HCT116 (cell line): ENCODE measurements at places on chromosomes 4 and X.
A peak's percentile ranks its signal among the peaks of the same experiment; 100 is the strongest.

- DNase-seq: peak; percentile 81
Measured at GRCh38 chr4:127698789-127699200, 31.4 kb upstream of the SLC25A31 start.

DNA sequence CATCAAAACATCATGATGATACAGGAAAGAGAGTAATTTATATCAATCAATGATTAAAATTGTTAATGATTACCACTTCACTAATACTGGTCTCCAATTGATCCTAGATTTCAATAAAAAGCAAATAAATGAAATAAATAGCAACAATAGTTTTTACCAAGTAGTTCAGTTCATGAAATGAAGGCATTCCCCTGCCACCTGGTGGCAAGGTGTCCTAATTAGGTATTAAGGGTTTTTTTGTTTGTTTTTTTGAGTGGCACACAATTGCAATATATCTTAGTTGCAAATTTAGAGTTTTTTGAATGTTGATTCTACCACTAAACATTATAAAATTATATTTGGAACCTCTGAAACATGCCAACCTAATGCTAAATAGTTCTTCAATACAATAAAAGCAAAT lies 157.4 kb upstream of the PDE5A start:
- DNase-seq: peak; percentile 13

DNA sequence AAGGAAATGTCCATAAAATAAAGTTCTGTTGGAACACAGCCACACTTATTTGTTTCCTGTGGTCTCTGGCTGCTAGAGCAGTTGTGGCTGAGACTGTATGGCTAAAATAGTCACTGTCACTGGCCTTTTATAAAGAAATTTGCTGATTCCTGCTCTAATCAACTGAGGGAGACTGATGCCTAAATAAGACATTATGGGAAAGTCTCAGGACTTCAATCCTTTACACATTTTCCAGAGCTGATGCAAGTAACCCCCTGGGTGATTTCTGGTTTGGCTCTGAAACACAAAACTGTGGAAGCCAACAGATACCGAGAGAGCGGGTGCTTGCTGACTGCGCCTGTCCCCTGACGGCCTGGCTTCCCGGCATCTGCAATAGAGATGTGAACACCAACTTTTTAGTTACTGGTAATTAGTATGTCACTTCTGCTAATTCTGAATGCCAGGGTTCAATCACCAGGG lies 64.0 kb downstream of the POLR2B start:
- no peak for DNase-seq

DNA sequence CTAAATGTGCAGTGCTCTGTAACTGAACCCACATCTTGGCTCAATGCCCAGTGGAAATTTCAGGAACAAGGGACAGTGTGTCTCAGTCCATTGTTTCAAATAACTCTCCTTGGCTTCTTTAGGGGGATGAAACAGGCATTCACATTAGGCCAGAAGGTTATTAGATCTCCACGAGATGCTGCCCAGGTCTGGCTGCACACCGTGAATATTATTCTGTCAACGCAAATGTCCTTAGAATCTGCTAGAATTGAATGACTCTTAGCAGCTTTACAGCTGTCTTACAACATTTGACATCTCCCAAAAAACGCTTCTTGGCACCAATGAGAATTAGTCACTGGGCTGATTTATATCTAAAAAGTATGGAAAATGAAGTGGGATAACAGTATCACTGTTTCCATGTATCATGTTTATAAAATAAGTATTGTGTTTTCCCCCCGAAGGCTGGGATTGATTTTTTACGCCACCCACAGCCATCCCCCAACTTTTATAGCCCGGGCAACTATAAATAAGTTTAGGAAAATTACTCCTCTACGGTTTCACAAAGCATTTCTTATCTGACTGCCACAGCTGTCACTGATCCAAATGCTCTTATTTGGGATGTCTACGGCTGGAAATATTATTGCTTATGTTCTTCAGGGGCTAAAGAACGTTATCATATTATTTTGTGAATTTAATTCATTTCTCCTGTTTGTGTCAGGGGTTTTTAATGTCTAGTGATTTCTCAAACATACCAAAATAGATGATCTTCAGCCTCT lies 559.7 kb upstream of the FAT1 start:
- DNase-seq: no peak

GRCh38 chr4:76801621-76802235 lies 96.2 kb downstream of the SOWAHB start:
- no peak for DNase-seq

GRCh38 chr4:15910155-15910940 lies 28.2 kb downstream of the FGFBP1 start:
- no peak for DNase-seq

DNA sequence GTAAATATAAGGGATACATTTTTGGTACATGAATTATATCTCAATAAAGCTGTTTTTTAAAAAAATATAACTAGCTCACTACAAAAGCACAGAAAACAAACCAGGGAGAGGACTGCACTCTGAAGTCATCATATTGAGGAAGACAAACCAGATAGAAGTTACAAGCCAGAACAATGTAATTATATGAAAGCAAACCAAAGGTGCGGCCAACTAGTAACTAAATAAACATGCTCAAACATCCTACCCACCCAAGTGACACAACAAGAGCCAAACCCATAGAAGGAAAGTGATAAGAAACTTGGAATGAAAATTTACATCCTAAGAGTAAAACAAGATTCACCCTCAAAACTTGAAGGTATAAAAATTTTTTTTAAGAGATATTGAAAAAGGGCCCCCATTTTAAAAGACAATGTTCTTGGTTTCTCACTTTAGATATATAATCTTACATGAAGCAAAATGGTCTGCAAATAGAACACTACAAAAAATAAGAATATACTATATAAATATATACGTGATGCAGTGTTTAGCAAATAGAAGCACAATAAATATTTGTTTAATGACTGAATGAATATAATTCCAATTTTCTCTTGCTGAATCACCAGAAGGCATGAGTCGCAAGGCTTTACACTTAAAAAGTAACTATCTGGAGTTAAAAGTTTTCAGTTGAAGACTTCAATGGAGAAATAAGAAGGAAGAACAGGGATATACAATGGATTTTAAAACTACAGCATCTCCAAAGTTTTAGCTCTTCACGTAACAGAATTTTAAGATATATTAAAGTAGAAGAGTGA lies 4.0 kb upstream of the SH3D19 start:
- DNase-seq: no peak

GRCh38 chrX:48890296-48890925 lies 7.2 kb downstream of the TIMM17B start:
- no peak for DNase-seq

DNA sequence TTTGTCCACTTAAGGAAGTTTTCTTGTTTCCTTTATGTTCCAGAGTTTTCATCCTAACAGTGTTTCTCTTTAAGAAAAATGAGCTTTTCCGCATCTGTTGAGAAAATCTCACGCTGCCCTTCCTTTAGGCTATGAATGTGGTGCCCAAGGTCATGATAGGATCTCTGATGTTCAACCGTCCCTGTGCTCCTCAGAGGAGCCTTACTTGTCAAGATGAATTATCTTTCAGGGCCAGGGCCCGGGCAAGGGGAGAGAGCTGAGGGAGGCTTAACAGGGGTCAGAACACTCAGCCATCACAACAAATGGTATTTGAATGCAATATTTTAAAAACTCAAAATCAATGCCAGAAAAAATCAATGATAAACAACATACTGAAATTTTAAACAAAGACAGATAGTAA lies 6.2 kb upstream of the NELFA start:
- DNase-seq: no peak

DNA sequence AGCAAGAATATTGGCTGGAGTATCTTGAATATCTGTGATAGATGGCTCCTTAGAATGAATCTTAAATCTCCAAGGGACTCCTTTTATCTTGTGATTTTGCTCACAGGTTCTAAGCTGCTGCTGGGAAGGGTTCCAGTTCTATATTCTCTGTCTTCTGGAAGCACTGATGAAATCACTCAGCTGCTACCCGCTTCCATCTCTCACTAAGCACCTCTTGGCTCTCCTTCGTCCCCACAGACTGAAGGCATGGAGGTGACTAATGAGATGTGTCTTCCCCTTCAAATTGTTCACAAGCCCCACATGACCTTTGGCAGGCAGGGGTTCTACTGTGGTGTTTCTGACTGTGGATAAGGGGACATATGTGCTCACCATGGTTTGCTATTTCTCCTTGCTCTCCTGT lies 75.9 kb downstream of the C4orf51 start:
- no peak for DNase-seq

DNA sequence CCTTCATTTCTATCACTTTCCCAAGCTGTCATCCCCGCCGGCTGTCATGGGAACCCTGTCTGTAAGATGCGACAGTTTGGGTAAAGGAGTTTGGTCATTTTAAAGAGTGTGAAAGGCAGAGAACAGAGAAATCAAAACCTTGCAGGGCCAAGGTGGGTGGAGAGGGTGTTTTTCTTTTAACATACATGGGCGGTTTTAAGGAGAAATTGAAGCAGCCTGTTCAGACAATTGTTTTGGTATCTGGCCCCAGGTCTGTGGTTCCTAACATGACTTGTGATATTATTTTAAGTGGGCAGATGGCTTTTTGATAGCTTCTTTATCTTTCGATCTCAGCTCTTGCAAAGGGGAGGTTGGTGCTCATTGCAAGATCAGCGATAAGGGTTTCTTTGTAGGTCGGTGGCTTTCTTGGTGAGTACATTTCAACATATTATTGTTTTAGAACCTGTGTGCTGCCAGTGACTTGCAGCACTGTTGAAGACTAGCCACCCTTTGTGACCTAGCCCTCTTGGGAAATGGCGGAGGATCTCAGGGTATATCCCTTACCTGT lies 3.7 kb downstream of the PPP1R3F start:
- DNase-seq: no peak

GRCh38 chr4:136934601-136935000 lies 597.7 kb downstream of the PCDH18 start:
- DNase-seq: no peak

GRCh38 chr4:14659286-14659685 lies 343.0 kb upstream of the CPEB2 start:
- no peak for DNase-seq

- DNase-seq: no peak
Measured at GRCh38 chrX:53239474-53239873, 14.5 kb upstream of the KDM5C start.

DNA sequence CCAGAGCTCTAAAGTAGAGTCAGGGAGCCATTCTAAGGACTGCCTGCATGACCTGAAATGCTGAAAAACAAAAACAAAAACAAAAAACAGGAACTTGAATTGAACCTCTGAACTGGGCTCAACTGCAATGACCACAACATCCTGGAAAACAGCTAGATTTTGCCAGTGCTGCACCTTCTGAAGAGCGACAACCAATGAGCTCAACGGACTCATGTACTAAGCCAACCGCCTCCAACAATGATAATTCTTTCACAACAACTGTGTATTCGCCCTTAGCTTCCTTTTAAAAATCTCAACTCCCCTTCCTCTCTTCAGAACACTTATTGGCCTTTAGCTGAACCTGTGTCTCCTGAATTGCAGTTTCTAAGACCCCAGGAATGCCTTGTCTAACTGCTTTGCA lies 69.8 kb downstream of the HAUS3 start:
- DNase-seq: no peak

DNA sequence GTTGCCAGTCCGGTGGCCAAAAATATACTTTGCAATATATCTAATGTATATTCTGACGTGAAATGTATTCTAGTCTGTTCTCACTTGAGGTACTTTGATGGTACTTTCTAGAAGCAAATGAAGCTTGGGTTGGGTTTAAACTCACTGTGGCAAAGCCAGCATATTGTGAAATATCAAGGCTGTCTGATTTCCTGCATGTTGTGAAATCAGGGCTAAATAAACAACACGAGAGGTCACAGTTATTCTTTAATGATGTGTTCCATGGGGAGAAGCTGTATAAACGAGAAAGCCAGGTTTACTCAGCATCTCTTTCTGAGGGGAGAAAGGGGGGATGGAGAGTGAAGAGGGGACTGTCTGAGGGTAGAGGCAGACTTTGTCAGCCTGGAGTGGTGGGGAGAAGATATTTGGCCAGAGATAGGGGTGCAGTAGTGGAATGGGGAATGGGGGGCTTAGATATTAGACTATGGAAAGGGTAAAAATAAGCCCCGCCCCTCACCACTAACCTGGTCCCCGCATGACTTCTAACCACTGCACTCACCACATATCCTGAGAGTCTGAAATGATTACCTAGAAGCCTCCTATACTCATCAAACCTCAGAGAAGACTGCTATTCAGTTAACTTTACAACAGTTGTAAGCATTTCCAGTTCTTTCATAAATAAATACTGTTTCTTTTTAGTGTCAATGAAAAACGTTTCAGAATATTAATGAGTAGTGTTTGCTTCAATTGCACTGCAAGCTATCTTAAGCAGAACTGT lies 5.9 kb upstream of the SCARB2 start:
- DNase-seq: no peak

DNA sequence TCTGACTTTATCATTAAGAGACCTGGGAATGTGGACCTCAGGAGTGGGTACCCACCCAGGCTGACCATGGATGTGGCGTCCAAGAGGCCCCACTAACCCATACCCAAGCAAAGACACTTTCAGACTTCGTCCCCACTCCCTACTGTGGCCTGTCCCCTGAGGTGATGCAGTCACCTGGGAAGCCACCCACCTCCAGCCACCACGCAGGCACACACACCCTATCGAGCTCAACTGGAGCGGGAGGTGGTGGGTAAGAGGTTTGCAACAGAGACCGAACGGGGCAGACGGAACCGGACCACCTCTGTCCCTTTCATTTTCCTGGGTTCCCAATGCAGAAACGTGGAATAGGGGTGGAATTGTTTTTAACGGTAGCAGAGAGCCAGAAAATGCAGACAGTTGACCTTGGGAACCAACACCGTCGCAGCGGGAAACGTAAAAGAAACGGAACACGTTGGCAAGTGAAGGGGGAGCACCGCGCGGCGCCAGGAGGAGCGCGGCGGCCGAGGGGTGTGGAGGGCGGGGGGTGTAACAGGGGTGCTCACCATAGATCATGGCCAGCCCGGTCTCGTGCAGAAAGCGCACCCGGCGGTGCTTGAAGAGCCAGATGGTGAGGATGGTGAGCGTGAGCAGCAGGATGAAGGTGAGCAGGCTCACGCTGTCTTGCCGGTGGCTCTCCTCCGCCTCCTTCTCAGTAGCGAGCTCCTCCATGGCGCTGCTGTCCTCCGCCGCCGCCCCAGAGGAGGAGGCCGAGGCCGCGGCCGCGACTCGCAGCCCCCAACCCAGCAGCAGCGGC lies 559 bp downstream of the SLC9A7 start:
- no peak for DNase-seq

DNA sequence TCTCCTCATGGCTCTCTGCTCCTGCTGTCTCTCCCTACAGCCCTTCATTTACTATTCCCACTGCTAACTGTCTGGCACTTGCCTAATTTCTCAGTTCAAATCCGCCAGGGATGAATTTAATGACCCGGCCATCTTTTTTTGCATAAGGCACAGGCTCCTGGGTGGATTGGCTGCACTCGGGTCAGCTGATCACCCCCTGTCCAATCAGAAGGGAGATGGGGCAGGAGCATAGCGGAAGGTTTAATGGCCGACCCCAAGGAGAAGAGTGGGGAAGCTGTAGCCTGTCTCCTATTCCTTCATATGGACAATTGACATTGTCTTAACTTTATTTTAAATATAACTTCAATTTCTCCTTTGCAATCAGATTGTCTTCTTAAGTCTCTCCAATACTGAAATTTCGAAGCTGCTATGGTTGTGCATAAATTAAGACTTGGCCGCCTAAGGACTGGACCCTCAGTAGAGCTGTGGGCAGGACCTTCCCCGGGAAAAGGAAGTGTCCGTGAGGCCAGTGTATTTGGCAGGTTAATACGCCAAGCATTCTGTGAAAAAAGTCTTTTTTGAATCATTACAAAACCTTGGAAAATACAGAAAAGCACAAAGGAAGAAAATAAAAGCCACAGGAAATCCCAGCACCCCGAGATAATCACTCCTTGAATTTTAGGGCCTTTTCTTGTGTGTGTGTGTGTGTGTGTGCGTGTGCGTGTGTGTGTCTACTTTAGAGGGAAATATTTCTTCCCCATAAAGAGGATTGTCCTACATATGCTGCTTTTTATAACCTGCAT lies 55.5 kb downstream of the SMIM20 start:
- no peak for DNase-seq
